ENCODE measurements at places on chromosomes 11 and 22.

DNA sequence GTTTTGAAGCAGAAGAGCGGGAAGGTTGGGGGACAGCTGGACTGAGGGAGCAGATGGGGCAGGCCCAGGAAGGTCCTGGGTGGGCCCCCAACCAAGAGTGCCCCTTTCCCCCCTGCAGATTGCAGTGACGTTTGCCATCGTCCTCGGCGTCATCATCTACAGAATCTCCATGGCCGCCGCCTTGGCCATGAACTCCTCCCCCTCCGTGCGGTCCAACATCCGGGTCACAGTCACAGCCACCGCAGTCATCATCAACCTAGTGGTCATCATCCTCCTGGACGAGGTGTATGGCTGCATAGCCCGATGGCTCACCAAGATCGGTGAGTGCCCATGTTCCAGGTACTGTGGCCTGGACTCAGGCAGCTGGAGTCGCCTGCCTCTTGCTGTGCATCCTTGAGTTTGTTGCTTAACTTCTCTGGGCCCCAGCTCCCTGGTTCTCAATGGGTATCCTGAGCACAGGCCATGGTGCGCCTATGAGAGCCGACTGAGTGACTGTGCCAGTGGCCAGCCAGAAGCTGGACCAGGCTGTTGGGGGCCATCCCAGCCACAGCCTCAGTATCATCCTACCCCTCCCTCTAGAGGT lies 42.0 kb upstream of the FADD start:
- no peak for DNase-seq

DNA sequence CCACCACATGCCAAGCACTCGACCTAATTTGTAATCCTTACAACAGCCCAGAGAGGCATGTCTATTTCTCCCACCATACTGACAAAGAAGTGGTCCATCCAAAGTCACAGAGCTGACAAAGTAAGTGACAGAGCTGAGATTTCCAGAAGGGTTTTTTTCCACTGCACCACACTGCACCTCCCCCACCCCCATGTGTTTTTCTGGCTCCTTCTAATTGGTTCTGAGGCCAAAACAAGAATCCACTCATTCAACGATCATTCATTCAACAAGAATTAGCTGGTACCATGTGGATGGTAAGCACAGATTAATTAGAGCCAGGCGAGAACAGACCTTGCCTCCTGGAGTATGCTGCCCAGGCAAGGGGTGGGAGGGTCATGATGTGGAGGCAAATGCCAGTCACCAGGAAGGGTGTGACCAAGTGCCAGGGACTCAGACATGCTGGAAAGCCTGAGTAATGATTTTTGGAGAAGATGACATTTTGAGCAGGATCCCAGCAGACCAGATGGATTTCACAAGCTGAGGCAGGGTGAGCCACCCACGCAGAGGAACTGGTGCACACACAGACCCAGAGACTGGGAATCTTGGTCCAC lies 14.9 kb upstream of the PRG2 start:
- no peak for DNase-seq

- no peak for DNase-seq
Observed at GRCh38 chr11:19690885-19691284, 21.8 kb upstream of the NAV2 start.

- no peak for DNase-seq
Observed at GRCh38 chr22:25837288-25837900, 95.4 kb downstream of the MYO18B start.

GRCh38 chr11:131491503-131491902 lies 121.1 kb downstream of the NTM start:
- DNase-seq, result no peak

GRCh38 chr11:27296497-27296896 lies 66.5 kb downstream of the CCDC34 start:
- DNase-seq, result no peak

DNA sequence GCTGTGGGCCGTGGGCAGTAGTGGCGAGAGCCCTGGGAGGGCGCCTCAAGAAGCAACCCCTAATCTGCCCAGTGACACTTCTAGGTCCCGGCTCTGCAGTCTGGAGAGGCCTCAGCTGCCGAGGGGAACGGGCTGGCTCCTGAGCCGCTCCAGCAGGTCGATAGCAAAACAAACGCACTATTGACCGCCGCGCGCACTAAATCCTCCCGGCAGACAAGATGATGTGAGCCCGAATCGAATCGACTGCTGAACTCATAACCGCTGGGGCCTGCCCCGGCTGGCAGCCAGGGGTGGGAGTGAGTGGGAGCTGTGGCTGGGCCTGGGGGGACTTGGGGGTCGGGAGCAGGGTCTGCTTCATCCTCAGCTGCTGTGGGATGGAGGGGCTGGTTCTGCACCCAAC lies 36.1 kb downstream of the FLRT1 start:
- DNase-seq, result no peak

Data from GM19239 (cell line).